ENCODE measurements at places on chromosomes 12 and 14.

GRCh38 chr14:40682131-40682913 is 924.4 kb upstream of the LRFN5 start:
- DNase-seq = no peak

DNA sequence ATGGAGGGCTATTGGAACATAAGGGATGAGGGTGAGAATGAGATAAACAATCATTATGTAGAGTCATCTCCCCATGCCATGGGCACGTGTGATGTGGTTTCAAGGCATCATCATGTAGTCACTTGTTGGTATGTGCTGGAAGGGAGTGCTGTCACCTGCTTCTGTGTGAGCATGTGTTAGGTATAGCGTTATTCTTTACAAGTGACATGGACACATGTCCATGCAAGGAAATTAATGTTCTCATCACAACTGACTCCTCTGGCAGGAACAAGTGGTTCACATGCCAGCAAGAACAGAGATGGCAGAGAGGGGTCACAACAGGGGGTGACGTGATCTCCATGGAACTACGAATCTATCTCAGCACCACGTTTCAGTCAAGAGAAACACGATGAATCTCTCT is 815.8 kb downstream of the BCL11B start:
- no peak for DNase-seq

DNA sequence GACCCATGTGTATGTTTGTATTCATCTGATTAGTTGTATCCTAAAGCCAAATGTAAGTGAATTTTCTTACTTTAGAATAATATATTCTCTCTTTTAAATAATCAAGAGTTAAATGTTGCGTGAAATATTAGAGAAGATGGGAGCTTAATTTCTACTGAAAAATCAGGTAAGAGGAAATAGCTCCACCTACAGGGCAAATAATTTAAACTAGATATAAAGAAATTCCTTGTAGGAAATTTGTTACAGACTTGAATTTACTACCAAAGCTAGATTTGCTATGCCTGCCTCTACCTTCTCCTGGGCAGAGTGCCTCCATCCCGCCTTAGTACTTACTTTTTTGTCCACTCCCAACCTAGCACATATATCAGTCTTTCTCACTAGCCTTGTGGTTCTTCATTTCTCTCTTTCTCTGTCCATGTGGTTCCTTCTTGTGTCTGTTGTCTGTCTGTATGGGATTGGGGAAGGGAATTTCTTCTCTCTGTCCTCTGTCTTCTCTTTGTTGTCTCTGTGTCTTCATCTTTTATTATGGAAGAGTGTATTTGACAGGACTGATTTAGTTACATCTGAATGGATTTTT is 44.7 kb downstream of the PALS1 start:
- no peak for DNase-seq

DNA sequence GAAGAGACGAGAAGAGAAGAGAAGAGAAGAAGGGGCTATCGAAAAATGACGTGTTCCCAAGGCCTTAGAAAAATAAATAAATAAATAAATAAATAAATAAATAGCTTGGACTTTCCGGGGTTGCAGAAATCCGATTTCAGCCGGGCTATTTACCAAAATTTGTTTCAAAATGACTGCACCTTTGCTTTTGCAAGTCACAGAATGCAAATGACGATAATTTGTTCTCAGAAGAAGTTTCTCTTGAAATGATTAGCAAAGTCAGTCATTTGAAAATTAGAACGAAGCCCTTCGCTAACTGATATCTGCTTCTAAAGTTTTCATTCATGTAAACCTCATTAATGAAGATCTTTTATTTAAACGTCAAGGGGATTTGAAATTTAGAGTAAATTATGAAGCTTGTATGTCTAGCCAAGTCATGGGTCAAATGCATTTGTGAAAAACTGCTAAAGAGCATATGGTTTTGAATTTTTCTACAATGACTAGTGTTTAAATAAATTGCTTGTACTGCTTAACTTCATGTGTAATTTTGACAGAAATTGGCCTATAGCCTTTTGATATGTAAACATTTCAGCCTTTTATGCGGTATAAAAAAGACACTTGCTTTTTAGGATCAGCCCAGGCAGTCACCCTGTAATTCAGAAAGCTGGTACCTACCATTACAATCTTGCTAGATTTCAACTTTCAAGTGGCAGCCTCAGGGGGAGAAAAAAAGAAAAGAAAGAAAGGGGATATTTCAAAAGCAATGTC is 4.6 kb upstream of the GSC start:
- no peak for DNase-seq

GRCh38 chr14:105682956-105683570 is 156.7 kb downstream of the TMEM121 start:
- no peak for DNase-seq
